ENCODE measurements at places on chromosomes 2 and 18. TPM values are rescaled to one million over a fixed set of nuclear protein-coding genes. Genes with fewer than 3 reads are reported as not detected.

Gene KANSL1L
- 7.0 TPM for total RNA-seq

DNA sequence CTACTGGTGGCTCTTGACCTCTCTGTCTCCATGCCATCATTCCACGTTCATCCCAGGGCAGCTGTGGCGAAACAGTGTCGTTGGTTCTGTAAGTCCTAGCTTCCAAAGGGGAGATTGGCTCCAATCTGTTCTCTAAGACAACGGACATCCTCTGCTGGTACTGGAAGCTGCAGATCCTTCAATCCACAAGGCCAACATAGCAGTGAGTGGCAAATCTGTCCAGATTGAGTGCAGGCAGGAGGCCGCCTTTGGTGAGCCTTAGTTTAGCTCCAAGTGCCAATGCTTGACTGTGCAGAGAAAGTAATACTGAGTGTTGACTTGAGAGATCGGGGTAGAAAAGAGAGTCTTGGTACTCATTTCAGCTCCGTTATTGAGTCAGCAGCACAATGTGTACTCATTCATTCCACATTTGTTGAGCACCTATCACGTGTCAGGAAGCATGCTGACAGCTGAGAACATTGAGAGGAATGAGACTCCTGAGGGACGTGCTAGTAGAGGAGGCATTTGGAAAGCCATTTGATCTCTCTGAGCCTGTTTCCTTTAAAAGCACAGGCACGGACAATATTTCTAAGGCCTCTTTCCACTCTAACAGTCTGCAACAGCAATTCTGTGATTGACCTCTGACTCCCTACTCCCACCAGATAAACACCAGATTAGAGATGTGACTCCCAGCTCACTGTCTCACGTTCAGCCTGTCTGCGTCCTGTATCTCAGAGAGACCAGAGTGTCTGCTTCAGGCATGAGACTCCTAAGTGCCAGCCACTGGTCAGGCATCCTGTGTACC, 306.0 kb downstream of the CLIP4 start:
- no peak for DNase-seq

- DNase-seq: no peak
These were observed 245.4 kb downstream of the ATAD2B start for GRCh38 chr2:23681356-23682140.

Gene AAK1
- 201 TPM for total RNA-seq

GRCh38 chr18:5456577-5457461, 87.0 kb downstream of the EPB41L3 start:
- peak; percentile 50 for DNase-seq

Gene NMS
- not detected for total RNA-seq

GRCh38 chr18:74155276-74155675, 7.0 kb downstream of the TIMM21 start:
- no peak for DNase-seq

DNA sequence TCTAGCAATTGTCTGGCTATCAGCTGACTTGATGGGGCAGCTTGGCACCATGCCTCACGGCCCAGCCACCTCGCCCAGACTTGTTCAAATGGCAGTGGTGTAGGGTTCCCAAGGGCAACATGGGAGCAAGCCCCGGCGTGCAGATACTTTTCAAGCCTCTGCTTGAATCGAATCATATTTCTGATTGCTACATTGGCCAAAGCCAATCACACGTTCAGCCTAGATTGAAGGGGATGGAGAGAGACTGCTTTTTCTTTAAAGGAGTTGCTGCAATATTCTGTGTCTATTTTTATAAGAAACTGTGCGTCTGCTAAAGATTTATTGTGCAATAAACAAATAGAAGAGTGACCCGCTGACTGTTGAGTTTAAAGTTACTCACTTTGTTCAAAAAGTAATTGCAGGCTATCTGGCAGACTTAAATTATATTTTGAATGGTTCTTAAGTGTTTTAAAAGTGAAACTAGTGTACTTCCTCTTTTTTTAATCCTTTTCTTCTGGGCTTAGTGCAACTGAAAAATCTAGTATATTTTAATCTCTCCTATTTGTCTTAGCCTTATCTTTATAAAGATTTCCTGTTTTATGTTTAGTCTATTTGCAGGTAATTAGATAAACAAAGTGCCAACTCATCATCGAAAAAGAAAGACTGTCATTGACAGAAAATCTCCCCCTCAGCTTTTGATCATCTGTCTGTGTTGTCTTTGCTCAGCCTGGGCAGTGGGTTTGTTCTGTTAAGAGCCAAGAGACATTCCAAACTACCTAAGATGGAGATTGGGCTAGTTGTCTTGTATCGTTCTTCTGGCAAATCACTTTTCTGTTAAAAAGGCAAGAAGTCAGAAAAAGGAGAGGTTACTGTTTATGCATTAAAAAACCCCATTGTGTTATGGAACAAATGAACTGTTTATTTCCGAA, 156.1 kb downstream of the TPGS2 start:
- no peak for DNase-seq

GRCh38 chr18:64202210-64202836, 53.4 kb upstream of the LINC00305 start:
- DNase-seq: no peak

- no peak for DNase-seq
These were observed 1282.4 kb upstream of the PIK3C3 start for GRCh38 chr18:40672590-40672989.

DNA sequence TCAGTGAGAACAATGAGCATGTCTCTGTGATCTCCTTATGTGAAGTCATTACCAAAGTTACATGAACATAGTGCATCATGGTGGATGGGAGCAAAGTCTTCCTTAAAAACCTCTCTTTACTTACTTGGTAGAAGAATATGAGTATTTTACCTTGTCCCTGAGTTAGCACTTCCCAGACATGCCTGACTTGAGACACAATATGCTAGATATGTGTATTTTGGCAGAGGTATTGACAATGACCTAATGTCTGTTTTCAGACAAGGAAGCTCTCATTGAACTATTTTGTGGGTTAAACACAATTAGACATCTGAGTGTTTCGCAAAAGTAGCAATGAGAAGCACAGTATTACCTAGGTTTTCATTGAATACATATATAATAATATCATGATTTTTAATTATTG, 99.1 kb upstream of the MC4R start:
- no peak for DNase-seq

- DNase-seq: no peak
These were observed 111.2 kb downstream of the CLIP4 start for GRCh38 chr2:29226375-29226774.

Gene SOWAHC
- 1.6 TPM for total RNA-seq

Gene SULT1C4
- total RNA-seq: not detected

DNA sequence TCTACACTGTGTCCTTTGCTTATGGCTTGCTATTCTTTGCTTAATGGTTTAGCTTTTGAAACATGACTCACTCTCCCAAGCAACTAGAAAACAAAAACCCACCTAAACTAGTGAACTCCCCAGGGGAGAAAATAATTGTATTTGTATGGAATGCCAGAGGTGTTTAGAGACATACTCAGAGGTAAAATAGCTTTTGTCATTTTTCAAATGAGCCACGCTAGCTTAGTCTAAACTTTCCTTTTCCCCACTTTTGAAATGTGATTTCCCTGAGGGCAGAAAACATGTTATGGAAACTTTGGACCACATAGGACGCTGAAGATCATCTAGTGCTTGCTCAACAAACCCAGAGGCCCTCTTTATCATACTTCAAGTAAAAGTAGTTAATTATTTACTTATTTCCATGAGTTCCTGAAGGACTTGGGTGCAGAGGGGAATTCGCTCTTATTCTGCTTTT, 16.5 kb upstream of the CYTIP start:
- DNase-seq: no peak

DNA sequence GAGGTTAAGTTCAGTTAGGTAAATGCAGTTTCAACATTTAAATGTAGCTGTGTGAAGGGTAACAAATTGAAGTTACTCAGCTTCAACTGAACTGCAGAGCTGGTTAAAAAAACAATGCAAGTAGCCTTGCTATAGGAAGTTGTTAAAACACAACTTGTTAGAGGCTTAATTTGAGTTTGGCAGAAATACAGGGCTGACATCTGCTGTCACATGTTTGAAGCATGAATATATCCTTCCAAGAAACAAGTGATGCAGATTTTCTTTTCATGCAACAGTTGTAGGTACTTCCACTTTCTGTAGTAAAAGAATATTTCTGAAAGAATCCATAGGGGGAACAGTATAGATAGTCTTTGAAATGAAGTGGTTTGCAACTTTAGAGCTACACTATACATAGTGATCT, 208.7 kb upstream of the RASGRP3 start:
- DNase-seq: no peak

DNA sequence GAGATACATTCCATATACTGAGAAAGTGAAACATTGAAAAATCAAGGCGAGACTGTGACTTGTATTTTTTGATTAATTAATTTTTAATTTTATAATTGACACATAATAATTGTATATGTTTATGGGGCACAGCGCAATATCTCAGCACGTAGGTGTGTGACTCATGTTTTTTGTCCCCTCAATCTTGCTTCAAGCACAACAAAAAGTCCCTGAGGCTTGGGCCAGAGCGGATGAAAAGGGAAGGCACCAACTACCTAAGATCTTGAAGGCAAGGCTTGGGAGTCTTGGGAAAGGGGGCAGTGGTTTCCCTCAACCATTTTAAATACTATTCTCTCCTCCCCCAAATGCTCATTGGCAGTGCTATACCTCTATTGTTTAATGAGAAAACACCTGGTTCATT, 9.9 kb downstream of the SGPP2 start:
- no peak for DNase-seq

Gene ITGA6
- 58.0 TPM for total RNA-seq

Gene PIEZO2
- total RNA-seq: not detected

GRCh38 chr18:36175481-36175880, 11.8 kb upstream of the MOCOS start:
- no peak for DNase-seq

Gene ST3GAL5
- 77.8 TPM for total RNA-seq

GRCh38 chr2:57878171-57878865, 168.3 kb upstream of the VRK2 start:
- DNase-seq: no peak

GRCh38 chr18:10153924-10154752, 240.3 kb downstream of the VAPA start:
- DNase-seq: no peak

Gene NEU2
- not detected for total RNA-seq

Gene UGGT1
- 28.4 TPM for total RNA-seq

DNA sequence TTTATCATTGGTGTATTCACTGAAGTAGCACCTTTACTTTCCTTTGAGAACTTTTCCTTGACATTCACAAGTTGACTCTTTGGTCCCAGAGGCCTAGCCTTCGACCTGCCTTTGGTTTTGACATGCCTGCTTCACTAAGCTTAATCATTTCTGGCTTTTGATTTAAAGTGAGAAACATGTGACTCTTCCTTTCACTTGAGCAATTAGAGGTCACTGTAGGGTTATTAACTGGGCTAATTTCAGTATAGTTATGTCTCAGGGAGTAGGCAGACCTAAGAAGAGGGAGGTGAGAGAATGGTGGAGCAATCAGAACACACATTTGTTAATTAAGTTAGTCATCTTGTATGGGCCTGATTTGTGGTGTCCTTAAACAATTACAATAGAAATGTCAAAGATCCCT, 1040.7 kb upstream of the SLC39A10 start:
- DNase-seq: no peak

Gene ANTXR1
- not detected for total RNA-seq

- DNase-seq: no peak
These were observed 423.0 kb downstream of the IRS1 start for GRCh38 chr2:226376516-226377180.

DNA sequence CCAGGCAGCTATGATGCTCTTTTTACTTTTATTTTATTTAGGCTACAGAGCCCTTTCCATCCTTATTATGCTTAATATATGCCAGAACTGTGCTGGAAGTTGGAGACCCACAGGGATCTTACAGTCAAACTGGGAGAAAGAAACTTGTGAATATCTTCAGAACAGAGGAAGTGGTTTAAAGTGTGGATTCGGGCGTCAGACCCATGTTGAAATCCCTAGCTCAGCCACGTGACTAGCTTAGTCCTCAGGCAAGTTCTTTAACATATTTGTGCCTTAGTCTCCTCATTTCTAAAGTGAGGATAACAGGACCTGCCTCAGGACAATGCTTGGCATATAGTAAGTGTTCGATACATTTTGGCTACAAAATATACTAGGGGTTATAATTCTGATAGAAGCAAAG, 59.1 kb downstream of the MAP3K20 start:
- no peak for DNase-seq

Gene TRIM43
- total RNA-seq: not detected

Gene GMCL1
- 29.7 TPM for total RNA-seq

GRCh38 chr2:9167718-9168657, 38.6 kb upstream of the ASAP2 start:
- DNase-seq: no peak

GRCh38 chr2:11123856-11124759, 31.2 kb upstream of the SLC66A3 start:
- peak; percentile 57 for DNase-seq

Gene ITGB1BP1
- total RNA-seq: 25.0 TPM

DNA sequence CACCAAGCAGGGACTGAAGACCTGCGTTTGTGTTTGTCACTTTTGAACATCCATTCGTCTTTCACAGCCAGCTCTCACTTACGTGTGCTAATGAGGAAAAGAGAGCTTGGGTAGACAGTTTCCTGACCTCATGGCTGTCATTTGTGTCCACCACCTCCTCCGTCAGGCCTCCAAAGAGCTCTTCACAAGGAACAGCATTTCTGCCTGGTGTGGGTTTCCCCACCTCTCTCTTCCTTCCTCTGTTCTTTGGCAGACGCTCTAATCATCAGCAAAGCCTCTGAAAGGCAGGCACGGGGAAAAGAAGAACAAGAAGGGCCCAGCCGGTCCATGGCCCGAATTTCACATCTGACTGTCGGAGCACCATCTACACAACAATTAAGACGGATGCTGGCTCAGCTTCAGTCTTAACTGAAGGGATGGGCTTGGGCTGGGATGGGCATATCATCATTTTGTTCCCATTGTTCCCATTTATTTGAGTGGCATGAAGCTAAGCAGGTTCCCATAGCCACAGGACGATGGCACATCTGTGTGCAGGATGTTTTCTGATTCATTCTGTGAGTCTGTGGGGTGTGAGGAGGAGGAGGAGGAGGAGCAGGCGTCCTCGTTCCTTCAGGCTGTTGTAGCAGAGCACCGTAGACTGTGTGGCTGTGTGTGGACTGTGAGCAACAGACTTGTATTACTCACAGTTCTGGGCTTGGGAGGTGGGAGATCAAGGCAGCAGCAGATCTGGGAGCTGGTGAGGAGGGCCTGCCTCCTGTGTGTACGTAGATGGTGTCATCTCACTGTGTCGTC, 66.4 kb downstream of the TSHZ1 start:
- DNase-seq: no peak

DNA sequence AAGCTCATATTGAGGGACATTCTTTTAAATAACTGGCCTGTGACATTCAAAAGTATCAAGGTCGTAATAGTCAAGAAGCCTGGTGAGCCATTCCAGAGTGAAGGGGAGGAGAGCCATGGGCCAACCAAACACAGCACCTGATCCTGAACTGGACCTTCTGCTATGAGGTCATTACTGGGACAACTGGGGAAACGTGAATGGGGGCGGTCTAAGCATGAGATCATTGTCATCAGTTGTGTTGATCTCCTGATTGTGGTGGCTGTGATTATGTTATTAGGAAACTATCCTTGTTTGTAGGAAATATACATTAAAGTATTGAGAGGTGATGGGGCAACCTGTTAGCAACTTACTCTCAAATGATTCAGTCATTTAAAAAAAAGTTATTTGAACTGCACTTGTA, 79.3 kb downstream of the FBXO15 start:
- DNase-seq: no peak

Gene CABYR
- total RNA-seq: 0.85 TPM

Gene OSBPL1A
- total RNA-seq: 2.7 TPM

- DNase-seq: no peak
These were observed 32.2 kb downstream of the SPATS2L start for GRCh38 chr2:200338692-200339091.

GRCh38 chr2:74944987-74945787, 13.3 kb upstream of the POLE4 start:
- DNase-seq: no peak

Gene RPRM
- not detected for total RNA-seq

Gene SIX2
- not detected for total RNA-seq

Measured in CD4-positive, alpha-beta T cell (primary cell).